ENCODE measurements at places on chromosomes 1 and 21.

GRCh38 chr1:179941454-179941853 is 13.2 kb upstream of the CEP350 start:
- no peak for DNase-seq

GRCh38 chr21:44800103-44800502 is 1.5 kb downstream of the UBE2G2 start:
- no peak for DNase-seq

- DNase-seq: no peak
Measured at GRCh38 chr21:45042664-45043161, 31.7 kb upstream of the ADARB1 start.

DNA sequence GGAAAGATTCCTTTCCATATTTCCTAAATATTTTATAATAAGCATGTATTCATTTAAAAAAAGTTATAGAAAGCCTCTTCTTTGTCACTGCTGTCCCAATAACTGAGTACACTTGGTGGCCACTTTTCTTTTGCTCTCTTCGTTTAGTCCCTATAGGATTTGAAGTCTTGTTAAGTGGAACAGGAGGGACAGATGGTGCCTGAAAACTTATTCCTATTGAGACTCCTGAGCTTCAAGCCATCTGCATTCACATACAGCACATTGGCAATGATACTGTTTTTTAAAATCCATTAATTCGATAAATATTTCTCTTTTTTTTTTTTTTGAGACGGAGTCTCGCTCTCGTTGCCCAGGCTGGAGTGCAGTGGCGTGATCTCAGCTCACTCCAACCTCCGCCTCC is 2.0 kb upstream of the ZBTB40 start:
- DNase-seq: no peak

GRCh38 chr1:201876148-201876818 is 12.4 kb upstream of the SHISA4 start:
- DNase-seq: no peak

DNA sequence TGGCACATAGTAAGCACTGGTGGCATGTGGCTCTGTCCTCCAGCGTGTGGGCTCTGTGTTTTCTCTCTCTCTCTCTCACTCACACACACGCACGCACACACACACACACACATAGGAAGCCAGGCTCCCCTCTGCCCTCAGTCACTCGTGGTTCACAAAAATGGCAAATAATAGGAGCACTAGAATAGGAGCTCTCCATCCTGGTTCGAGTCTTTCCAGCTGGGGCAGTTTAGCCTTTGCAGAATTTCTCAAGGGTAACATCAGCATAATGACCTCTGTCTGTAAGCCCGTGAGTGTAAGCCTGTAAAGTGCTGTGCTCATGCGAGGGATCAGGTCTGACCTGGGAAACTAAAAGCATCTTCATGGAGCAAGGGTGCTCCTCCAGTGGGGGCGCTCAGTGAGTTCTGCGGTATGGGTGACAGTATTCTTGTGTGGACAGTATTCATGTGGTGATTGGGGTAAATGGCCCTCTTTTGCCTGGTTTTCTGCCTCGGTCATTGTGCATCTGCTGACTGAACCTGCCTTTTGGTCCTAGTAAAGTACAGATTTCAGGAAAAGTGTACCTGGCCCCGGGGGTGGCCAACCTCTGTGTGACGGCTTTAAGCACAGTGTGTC is 842 bp upstream of the ZC3H12A start:
- no peak for DNase-seq

Data from CD4-positive, CD25-positive, alpha-beta regulatory T cell (primary cell).